ENCODE measurements at places on chromosomes 12 and 14.

DNA sequence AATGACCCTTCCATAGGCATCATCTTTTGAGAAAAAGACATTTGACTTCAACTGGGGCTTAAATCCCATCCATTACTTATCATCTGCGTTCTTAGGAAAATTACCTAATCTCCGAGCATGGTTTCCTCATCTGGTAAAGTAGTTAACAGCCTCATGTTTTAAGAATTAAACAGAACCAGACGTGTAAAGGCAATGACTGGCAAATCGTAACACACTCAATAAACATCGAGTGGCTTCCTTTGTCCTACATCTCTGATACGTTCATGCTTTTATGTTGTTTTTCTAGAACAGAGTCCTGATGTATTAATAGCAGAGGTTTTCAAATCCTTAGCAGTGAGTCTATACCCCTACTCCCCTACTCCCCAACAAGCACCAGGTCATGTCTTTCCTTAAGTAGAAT is 189.7 kb upstream of the RGS6 start:
- no peak for DNase-seq

DNA sequence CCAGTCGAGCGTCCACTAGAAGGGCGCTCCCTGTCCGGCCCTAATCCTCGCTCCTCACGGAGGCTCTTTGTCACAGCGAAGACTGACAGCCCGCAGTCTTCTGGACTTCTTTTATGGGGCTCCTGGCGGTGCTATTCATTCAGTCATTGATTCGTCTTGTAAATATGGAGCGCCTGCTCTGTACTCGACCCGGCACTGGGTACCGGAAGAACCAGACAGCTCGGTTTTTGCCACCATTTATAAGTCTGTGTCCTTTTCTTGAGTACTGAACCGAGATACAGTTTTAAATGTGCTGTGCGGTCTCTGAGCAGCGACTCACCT is 570 bp downstream of the DMAC2L start:
- no peak for DNase-seq

DNA sequence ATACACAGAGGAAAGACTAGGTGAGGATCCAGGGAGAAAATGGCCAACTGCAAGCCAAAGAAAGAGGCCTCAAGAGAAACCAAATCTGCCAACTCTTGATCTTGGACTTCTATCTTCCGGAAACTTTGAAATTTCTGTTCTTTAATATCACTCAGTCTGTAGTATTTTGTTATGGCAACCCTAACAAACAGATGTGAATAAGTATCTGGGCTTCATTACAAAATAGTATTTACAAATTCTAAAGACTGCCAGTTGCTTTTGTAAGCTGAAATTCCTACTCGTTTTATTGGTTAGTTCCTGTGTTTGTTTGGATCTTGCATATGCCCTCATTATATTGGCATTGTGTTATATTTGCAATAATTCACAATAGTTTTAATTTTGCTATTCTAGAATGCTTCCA is 143.2 kb upstream of the USP15 start:
- no peak for DNase-seq

GRCh38 chr12:31868965-31869364 is 90.2 kb upstream of the RESF1 start:
- DNase-seq, result no peak

DNA sequence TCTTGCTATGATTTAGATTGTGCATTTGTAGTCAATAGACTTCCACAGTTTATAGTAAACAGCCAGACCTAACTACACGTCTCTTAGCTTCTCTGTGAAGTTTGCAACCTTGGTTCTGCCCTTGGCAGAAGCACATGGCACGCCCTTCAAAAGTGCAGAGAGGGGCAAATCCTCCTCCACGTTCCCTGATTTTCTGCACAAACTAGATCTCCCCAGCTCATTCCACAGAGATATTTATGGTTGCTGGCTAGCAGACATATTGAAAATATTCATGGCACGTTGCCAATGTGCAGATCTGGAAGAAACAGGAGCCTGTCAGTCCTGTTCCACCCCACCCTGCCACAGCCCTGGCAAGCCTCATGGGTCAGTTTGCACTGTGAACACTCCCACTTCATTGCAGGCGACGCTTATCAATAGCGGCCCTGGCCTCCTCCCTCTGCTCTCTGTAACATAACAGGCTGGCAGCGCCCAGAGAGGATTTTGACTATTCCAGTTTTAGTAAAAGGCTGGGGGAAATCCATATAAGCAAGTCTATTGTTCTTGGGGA is 6.5 kb upstream of the LGALS3 start:
- no peak for DNase-seq

- no peak for DNase-seq
Measured at GRCh38 chr12:49369411-49370145, 2.3 kb downstream of the SPATS2 start.

DNA sequence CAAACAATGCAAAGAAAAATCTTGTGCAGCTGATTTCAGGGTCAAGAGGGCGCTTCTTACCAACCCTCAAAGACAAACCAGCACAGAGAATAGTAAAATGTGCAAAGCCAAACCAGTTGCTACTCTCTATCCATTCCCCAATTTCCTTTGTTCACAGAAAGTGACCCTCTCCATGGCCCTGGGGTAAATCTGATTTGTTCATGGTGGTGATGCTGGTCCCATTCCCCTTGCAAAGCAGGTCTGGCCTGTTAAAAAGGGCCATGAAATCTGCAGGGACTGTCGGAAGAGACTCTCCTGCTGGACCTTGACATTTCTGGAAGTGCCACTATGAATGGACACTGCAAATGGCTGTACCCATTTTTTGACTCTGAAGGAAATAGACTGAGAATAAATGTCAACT is 113.5 kb downstream of the HMGA2 start:
- no peak for DNase-seq

- no peak for DNase-seq
Measured at GRCh38 chr12:133217219-133217618, 18.5 kb downstream of the ANHX start.

- DNase-seq, result no peak
Measured at GRCh38 chr12:2583642-2584401, 210.9 kb upstream of the FKBP4 start.

Measured in stimulated activated naive CD8-positive, alpha-beta T cell treated with anti-CD3 and anti-CD28 coated beads, Interleukin-15, amount 100 ng/mL, for 72 hours (primary cell).